ENCODE measurements at places on chromosomes 6 and 20. TPM values are rescaled to one million over a fixed set of nuclear protein-coding genes. Genes with fewer than 3 reads are reported as not detected.

UBE2V1 gene
- total RNA-seq: 114 TPM

EPPIN gene
- not detected for total RNA-seq

F13A1 gene
- 158 TPM for total RNA-seq

BMP7 gene
- not detected for total RNA-seq

RPL7L1 gene
- 64.2 TPM for total RNA-seq

COL12A1 gene
- total RNA-seq: 0.21 TPM

TRIM10 gene
- total RNA-seq: 0.21 TPM

PSMB9 gene
- total RNA-seq: 18.7 TPM

FOXO3 gene
- total RNA-seq: 63.6 TPM

FNDC1 gene
- total RNA-seq: not detected

NT5E gene
- total RNA-seq: 6.7 TPM

ERGIC3 gene
- 217 TPM for total RNA-seq

NNAT gene
- total RNA-seq: not detected

EYA2 gene
- 0.10 TPM for total RNA-seq

CALHM6 gene
- total RNA-seq: 19.7 TPM

SAMHD1 gene
- total RNA-seq: 203 TPM

LTA gene
- 2.5 TPM for total RNA-seq

FAM217A gene
- not detected for total RNA-seq

TINAG gene
- total RNA-seq: not detected

PARD6B gene
- 4.3 TPM for total RNA-seq

DDO gene
- 0.52 TPM for total RNA-seq

DNAH8 gene
- 0.10 TPM for total RNA-seq
